ENCODE measurements at places on chromosomes 6 and 20. TPM values are rescaled to one million over a fixed set of nuclear protein-coding genes. Genes with fewer than 3 reads are reported as not detected.

DNA sequence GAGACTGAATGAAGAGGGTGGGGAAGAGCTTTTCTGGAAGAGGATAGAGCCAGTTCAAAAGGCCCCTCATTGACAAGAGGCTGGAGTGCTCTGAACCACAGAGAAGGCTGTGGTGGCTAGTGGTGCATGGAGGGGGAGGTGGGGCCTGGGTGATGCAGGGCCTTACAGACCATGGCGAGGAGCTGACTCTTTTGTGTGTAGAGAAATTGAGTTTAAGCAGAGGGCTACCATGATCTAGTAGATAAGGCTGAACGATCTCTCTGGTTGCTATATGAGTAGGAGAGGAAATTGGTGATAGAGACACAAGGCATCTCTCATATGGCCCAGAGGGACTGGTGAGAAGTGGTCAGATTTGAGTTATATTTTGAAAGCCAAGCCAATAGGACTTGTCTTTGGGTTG is 137.6 kb downstream of the UST start:
- no peak for DNase-seq

DNA sequence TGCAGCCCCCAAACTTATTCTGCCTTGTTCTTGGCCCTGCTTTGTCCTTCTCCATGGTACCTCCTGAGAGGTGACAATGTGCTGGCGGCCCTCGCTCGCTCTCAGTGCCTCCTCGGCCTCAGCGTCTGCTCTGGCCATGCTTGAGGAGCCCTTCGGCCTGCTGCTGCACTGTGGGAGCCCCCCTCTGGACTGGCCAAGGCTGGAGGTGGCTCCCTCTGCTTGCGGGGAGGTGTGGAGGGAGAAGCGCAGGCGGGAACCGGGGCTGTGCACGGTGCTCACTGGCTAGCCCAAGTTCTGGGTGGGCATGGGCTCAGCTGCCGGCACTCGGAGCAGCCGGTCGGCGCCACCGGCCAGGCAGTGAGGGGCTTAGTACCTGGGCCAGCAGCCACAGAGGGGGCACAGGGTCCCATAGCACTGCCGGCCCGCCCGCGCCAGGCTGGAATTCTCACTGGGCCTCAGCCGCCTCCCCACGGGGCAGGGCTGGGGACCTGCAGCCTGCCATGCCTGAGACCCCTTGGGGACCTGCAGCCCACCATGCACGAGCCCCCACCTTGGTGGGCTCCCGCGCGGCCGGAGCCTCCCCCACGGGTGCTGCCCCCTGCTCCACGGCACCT is 55.9 kb upstream of the RALGAPA2 start:
- no peak for DNase-seq

The GABRR2 gene
- 0.25 TPM for total RNA-seq

DNA sequence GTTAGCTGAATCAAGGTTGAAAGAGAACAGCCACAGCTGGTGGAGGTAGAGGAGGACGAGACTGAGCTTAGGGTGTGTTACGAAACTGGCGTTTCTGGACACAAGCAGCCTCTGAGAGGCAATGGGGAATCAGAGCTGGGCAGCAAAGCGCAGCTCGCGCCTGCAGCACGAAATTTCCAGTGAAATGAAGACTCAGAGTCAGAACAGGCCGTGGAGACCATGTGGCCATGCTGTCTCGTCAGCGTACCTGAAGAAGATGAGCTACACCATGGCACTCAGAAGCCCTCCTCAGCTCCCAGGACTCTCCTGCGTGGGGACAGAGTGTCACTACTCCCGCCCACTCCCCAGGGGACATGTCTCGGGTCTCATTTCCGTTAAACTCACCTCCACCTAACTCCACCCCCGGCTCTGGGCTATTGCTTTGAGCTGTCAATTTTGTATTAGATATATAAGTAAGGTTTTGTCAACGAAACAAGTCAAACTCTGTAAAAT is 256.9 kb downstream of the ERMARD start:
- DNase-seq, result no peak

DNA sequence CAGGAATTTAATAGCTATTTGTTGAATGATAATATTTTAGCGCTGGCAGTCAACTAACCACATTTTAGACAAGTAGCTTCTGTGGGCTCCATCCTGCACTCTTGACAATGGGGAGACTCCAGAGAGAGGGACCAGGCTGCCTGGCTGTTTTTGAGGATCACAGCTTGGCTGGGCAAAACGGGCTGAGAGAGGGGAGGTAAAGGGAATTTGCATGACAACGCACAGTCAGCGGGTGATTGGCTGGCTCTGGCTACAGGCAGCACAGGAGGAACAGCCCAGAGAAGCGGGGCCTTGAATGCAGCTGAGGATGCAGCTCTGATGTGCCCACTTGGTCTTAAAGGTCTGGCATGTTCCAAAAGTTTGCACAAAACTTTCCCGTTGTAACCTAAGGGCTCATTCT is 41.2 kb downstream of the LRFN2 start:
- DNase-seq, result no peak

DNA sequence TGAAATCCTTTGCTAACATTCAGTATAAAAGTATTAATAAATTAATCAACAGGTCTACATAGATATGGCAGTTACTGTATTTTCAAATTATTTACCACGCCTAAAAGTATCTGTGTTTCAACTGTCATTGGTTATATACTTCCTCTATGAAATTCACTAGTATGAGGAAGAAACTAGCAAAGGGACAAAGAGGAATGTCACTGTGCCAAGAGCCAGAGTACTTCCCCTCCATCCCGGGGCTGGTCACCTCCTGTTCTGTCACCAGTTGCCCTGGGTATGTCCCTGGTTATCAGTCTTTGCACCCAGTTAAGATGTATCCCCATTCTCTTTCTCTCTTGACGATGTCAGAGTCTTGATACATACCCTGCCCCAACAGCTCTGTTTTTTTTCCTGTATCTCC is 476.8 kb upstream of the SOX4 start:
- no peak for DNase-seq

All from M059J (cell line).